NCI-H82 (cell line): ENCODE measurements at places on chromosomes 5 and 9.

- no peak for DNase-seq
Observed at GRCh38 chr5:39604491-39604890, 179.7 kb upstream of the DAB2 start.

- no peak for DNase-seq
Observed at GRCh38 chr9:99894826-99895225, 11.6 kb upstream of the STX17 start.

DNA sequence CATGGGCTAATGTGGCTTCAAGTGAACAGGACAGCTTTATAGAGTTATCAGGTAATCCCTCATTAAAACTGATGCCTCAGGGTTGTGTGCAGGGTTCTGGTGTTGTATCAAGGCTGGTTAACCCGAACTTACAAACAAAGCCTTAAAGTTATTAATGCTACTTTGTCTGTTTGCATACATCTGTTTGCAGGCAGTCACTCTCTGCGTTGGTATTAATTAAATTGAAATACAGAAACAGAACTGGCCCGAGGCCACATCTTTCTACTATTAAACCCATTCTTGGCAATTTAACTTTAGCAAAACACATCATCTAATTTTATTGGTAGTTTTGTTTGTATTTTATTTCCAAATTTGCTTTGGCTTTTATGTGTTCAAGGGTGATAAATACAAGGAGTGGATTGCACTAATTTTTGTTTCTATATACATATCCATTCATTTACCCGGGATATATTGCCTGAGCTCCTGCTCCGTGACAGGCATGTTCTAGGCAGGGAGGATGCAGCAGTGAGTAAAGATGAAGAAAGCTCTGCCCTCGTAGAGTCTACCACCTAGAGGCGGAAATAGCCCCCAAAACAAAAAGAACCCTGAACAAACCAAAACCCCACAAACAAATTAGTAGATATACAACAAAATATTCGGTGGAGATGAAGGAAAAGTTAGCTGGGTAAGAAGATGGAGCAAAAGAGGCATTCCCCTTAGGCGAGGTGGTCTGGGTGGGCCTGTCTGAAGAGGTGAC, 164.2 kb downstream of the MACROH2A1 start:
- DNase-seq: peak; percentile 14

GRCh38 chr9:21559402-21560280, 77.5 kb upstream of the IFNE start:
- DNase-seq: peak; percentile 43

GRCh38 chr9:91951944-91952520, 2.0 kb upstream of the ROR2 start:
- DNase-seq: no peak

GRCh38 chr9:120198027-120198426, 381.9 kb downstream of the CDK5RAP2 start:
- DNase-seq: no peak

GRCh38 chr9:29796291-29796952, 2223.1 kb upstream of the C9orf72 start:
- DNase-seq: no peak

- DNase-seq: no peak
Observed at GRCh38 chr9:136336156-136336870, 9.0 kb downstream of the GPSM1 start.

GRCh38 chr9:121698627-121699570, 47.5 kb downstream of the DAB2IP start:
- peak; percentile 78 for DNase-seq

- peak; percentile 15 for DNase-seq
Observed at GRCh38 chr5:123810253-123810652, 298.3 kb downstream of the CSNK1G3 start.

DNA sequence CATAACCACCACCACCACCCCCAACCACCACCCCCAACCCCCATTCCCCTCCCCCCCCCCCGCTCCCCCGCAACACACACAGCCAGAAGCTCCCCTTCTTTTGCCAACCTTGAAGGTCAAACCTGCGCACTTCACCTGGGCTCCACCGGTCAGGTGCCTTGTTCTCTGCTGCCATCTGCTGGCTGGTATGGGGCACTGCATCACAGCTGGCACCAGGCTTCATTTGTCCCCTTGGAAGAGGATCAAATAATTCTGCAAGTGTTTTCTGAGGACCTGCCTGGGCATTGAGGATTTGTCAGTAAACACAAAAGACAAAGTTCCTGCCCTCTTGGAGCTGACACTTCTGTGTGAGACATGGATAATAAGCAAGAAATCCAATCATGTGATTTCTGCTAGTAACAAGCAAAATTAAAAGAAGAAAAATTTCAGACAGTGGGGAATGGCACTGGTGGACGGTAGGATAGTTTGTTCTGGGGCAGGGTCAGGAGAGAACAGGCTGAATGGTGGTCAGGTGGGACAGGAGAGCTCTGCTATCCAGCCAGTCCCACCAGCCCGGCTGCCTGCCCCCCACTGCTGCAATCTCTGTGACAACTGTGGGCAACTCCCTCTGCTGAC, 55.6 kb upstream of the LMX1B start:
- DNase-seq: peak; percentile 70

DNA sequence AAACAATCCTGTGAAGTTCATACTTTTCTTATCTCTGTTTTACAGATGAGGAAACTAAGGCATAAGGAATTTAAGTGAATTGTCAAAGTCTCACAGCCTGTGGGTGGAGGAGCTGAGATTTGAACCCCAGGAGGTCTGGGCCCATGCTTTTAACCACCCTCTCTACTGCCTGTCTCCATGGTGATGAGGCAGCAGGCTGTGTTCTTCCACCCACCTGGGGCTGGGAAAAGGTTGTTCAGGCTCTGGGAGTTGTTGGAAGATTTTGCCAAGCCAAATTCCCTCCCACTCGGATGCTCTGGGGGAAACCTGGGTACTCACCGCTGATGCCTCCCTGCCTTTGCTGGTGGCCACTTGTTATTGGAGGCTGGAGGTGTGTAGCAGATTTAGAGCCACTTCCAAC, 18.3 kb upstream of the SYNPO start:
- DNase-seq: peak; percentile 57

- DNase-seq: peak; percentile 93
Observed at GRCh38 chr5:149636861-149637246, 55.6 kb downstream of the ARHGEF37 start.

GRCh38 chr5:1033178-1033577, 24.6 kb downstream of the NKD2 start:
- no peak for DNase-seq

GRCh38 chr5:14184082-14184481, 40.9 kb downstream of the TRIO start:
- DNase-seq: no peak

DNA sequence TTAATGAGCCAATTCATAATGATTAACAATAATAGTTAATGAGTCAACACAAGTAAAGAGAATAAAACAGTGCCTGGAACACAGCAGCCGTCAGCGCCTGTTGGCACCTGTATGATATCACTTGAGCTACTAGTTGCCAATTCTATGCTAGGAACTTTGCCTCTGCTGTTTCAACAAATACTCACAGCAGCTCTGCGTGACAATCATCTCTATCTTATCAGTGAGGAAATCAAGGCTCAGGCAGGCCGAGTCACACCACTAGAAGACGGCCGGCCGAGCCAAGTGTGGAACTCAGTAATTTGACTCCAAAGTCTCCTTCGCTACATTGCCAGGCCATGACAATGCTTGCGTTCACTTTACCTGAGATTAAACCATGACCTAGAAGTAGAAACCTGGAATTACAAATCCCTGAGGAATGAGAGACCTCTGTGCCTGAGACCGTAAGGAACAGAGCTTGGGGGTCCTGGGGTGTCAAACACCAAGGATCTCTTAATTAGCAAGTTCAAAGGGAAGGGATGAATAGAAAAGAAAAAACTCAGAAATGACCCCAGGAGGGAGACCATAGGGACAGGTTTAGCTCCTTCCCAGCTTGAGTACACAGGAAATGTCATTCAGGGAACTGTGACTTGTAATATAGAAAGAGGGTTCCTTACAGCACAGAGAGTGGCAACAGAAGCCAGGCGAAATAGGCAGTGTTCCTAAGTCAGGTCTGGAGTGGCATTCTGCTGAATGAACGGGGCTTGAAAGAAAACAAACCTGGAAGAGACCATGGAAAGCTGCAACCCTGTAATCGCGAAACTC, 109.1 kb downstream of the SUSD1 start:
- DNase-seq: no peak

DNA sequence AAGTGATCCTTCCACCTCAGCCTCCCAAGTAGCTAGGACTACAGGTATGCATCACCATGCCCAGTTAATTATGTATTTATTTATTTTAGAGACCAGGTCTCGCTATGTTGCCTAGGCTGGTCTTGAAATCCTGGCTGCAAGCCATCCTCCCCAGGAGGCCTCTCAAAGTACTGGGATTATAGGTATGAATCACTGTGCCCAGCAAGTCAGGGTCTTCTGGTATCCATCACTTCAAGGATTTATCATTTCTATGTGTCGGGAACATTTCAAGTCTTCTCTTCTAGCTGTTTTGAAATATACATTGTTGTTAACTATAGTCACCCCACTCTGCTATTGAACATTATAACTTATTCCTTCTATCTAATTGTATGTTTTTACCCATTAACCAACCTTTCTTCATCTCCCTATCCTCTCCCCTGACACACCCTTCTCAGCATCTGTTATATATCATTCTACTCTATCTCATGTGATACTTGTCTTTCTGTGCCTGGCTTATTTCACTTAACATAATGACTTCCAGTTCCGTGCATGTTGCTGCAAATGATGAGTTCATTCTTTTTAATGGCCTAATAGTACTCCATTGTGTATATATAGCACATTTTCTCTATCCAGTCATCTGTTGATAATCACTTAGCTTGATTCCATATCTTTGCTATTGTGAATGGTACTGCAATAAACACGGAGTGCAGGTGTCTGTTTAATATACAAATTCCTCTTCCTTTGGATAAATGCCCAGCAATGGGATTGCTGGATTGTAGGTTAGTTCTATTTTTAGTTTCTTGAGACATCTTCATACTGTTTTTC, 26.4 kb downstream of the UTP15 start:
- no peak for DNase-seq

DNA sequence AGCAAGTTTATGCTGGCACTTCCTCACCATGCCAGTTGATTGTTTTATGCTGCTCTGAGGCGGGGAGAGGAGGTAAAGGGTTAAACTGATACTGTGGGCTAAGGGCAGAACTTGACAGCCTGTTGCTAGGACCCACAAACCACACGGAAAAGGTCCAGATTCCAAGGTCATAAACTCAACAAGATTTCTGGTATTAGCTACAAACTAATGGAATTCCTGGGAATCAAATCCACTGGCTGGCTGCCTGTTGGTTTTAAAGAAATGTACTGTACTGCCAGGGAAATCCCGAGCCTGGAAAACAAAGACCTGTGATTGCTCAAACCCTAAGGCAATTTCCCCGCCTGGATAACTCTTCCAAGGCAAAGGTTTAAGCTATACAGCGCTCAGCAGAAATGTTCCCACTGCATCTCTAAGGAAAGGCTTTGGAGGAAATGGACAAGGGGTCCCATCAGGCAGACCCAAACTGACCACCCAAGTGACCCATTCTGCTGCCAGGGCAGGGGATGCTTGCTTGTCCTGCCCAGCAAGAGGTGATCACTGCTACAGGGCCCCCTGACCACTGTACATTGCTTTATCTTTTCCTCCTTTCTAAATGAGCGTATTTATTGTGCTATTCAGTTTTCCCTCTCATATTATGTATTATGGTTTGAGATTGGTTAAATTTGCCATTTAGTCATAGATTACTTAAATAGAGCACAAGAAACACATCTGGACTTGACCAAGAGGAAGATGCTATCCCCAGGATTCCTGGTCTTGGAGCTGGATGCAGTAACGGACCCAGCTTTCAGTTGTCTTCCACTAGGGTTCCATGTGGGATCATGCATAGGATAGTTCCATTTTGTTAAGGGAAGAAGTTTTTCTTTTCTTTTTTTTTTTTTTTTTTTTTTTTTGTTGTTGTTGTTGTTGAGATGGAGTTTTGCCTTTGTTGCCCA, 124.3 kb downstream of the SUSD1 start:
- no peak for DNase-seq

DNA sequence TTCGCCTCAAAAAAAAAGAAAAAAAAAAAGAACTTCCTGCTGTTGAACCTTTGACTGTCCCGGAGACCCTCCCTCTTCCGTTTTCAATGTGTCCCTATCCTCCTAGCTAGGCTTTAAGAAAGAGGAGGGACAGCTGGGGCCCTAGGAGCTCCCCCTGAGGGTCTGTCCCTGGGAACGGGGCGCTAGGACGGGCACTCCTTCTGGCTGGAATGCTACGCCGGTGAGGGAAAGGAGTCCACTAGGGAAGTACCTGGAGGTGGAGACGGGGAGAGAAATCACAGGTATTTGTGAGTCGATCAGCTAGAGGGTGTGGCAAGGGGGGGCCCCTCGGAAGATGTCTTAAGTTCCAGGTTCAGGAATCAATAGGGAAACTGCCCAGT, 4.6 kb downstream of the SIT1 start:
- DNase-seq: peak; percentile 38

DNA sequence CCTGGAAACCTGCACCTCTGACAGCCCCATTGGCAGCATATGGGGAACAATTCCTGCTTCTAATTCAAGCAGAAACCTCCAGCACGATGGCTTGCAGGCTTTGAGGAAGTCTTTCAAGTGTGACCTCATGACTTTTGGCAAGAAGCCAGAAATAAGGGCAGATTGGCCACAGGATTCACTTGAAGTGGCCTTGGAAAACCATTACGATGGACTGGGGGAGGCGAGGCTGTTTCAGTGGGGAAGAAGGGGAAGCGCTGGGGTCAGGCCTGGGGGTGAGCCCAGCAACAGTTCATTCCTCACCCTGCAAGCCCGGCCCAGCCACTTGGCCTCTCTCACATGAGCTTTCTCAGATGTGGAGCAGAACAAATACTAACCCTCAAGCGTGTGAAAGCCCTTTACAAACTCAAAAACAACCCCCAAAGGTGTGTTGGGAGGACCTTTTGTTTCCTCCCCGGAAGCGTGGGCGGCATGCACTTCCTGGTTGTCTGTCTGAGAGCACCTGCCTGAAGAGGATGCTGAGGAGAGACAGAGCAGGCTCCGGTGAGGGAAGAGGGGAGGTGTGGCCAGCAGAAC, 26.9 kb upstream of the EEIG1 start:
- DNase-seq: peak; percentile 77

DNA sequence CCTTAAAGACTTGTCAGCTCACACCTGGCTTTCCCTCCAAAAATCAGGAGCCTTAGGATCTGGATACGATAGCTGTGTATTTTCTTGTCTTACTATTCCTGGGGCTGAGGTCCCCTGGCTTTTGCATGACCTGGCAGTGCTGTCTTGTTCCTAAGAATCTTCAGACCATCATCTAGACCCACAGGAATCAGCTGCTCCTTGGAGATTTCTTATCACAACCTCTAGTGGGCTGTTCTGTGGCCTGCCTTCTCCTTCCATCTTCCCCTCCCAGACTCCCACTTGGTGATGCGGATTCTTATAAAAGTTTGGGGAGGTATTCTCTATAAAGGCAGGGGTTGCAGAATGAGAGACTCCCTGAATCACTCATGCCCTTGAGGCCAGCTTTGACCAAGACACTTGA, 21.4 kb downstream of the LCP2 start:
- no peak for DNase-seq

DNA sequence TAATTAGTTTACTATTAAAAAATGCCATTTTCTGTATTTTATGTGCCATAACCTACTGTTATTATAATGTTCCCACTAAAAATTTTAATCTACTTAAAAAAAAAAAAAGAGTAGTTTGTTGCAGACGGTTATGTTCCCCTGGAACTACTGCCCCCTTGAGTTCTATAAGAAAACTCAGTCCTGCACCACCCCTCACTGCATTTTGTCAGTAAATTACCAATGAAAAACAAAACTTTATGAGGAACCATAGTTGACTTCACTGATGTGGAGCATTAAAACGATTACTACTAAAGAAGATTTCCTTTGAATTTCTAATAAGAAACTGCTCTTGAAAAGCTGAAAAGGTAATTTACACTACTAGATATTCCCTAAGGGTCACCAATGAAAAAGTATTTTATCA, 288.7 kb downstream of the FBXL17 start:
- peak; percentile 40 for DNase-seq
